ENCODE measurements at places on chromosomes 1 and 21.

- DNase-seq = no peak
These were observed 988.1 kb upstream of the B3GALT2 start for GRCh38 chr1:194174528-194174927.

DNA sequence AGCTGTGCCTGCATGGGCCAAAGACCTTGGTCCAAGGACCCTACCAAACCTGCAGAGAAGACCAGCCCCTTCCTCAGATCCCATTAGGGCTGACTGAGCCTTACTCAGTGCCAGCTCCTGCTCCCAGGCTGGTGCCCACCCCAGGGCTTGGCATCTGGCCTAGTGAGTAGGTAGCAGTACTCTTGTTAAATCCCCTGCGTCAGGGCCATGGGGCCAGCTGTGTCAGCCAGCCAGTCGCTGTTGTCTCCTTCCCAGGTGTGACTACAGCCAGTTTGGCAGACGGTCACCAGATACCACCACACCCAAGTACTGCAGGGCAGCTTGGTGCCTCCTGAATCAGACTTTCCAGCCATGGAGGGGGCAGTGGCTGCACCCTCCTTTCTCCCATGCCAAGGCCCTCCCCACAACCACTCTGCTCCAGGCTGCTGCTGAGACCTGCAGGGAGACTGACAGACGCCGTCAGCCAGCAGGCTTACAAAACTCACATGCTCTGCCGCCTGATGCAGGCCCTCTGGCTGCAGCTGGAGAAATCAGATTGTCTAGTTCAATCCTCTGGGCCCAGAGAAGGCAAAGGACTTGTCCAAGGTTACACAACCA lies 3.0 kb downstream of the TENT5B start:
- DNase-seq = no peak

DNA sequence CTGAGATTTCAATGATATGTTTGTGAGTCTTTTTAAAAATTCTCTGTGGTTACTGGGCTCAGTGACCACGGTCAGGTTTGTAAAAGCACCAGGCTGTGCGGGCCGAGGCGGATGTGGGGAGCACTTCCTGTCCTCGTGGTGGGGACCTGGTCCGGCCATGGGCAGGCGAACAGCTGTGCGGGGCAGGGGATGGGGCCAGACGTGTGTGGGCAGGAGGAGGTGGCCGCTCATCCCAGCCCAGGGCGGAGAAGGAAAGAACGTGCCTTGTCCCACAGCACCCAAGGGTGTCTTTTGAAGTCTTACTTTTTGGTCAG lies 5.2 kb upstream of the OXCT2 start:
- DNase-seq = no peak

DNA sequence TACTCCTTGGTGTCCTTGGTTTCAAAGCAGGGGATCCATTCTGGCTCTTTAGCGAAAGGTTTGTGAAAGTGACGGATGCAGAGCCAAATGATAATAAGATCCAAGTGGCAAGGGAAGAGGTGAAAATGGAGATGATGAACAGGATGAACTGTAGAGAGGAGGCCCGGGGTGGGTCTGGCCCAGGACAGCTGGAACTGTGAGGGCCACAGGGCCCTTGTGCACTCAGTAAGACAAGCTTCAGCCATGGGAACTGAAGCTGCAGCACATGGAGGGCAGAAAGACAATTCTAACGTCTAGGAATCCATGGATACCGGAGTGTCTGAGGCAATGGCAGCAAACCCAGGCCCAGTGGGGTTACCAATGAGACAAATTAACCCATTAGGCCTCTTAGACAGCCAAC lies 4.8 kb downstream of the KCNA2 start:
- DNase-seq = no peak

DNA sequence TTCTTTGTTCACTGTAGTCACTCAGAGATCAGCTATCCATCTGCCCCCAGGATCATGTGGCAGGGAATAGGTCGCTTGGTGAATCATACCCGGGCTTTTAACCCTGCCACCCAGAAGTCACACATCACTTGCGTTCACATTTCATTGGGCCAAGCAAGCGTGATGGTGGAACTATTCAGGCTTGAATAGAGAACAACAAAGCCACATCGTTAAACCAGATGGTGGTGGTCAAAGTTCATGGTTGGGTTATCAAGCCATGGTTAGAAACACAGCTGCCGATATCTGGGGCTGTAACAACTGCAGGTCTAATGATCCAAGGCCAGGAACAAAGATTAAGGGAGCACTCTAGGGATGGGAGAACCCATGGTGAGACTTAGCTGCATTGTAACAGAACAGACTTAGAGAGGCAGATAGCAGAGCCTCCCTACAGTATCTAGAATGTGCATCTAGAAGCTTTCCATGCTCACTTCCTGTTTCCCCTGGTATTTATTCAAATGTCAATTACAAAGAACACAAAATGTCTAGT lies 40.0 kb upstream of the PTPRC start:
- no peak for DNase-seq

- DNase-seq = no peak
These were observed 43.7 kb downstream of the NIBAN1 start for GRCh38 chr1:184930645-184931044.

GRCh38 chr1:86423473-86423872 lies 498 bp upstream of the CLCA2 start:
- no peak for DNase-seq

GRCh38 chr1:245946905-245947304 lies 560.2 kb downstream of the SMYD3 start:
- DNase-seq = no peak

GRCh38 chr1:171616586-171616985 lies 5.5 kb upstream of the MYOCOS start:
- no peak for DNase-seq

GRCh38 chr1:200448034-200448762 lies 38.4 kb upstream of the ZNF281 start:
- DNase-seq = no peak

DNA sequence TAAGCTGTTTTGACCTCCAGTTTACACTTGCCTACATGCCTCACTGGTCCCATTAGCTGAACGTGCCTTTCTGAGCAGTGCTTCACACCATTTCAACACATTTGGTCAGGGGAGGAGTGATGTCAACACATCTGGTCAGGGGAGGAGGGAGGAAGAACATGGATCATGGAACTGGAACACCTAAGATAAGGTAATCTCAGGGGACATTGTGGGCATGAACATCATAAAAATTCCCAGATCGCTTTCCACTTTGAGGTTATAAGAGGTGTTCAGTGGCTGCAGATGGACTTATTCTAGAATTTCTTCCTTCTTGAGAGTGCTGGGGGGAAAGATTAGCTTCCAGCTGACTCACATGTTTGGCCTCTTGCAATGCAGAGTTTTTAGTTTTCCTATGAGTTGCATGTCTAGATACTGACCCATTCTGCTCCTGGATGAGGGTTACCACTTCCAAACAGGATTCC lies 2.0 kb downstream of the QSOX1 start:
- no peak for DNase-seq

DNA sequence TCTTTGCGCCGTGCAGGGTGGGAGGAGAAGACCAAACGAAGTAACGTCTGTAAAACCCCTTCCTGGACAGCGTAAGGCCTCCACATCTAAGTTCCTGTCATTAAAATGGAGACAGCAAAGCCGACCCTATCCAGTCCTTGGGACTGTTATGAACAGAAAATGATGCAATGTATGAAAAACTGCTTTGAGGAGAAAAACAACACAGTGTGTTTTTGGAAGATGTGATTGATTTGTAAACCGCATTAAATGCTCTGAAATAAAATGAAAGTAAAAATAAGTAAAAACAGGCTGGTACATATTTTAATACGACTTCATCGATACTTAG lies 827 bp upstream of the URB1 start:
- no peak for DNase-seq

GRCh38 chr1:29237129-29237821 lies 953 bp downstream of the PTPRU start:
- no peak for DNase-seq

DNA sequence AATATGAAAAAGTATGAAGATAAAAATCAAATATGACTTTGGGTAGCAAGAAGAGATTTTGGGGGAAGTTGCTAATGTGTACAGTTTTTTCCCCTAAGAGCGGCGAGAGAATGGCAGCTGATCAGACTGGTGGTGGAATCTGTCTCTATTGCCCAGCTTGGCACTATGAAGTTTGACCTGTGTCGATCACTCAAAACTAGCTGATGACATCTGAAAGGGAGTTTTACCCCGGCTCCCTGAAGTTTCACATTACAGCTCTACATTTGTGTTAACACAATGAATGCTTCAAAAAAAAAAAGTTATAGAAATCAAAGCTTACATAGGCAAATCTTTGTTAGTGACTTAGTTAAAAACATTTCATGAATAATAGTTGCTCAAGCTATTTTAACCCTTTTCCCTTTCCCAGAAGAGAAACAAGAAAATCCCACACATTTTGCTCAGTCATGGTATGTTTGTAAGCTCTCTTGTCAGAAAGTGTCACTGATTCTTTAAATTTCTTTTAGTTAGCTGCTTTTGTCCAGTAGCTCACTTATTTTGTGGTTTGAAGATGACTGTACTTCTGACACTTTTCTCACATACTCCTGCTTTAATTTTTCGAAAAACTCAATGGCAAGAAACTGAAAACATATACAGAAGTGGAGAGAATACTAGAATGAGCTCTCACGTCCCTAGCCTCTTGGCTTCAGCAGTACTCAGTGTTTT lies 41.3 kb downstream of the DYRK1A start:
- DNase-seq = no peak

- DNase-seq = no peak
These were observed 116.3 kb upstream of the C1orf21 start for GRCh38 chr1:184270556-184270955.

DNA sequence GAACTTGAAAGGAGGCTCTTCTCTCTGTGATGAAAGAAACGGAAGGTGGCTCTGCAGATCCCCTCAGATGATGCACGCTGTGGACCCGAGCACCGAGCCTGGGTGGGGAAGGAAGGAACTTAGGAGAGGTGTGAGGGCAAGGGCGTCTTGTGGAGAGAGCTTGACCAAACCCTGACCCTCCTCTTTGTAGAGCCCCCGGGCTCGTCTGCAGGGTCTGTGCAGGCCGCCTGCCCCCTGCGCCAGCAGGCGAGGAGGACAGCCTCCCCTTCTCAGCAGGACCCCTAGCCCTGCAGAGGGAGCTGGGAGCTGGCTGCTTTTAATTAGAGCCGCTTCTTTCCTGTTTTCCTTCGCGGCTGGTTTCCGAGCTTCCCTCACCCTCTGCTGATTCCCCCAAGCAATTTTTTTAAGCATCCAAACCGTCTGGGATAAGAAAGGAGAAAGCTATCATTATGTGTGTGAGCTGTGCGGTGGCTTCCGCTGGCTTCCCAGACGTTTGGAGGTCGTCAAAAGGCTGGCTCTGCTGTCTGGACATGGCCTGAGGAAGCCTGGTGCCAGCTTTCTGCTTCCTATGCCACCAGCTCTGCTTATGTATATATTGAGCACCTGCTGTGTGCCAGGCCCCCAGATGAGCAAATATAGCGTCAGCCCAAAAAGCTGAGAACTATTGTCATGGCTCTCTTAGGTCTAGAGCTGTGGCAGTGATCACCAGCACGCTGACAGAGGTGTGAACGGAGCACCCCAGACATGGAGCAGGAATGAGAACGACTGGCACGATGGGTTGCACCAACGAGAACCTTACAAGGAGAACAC lies 160.2 kb upstream of the IRF2BP2 start:
- no peak for DNase-seq

DNA sequence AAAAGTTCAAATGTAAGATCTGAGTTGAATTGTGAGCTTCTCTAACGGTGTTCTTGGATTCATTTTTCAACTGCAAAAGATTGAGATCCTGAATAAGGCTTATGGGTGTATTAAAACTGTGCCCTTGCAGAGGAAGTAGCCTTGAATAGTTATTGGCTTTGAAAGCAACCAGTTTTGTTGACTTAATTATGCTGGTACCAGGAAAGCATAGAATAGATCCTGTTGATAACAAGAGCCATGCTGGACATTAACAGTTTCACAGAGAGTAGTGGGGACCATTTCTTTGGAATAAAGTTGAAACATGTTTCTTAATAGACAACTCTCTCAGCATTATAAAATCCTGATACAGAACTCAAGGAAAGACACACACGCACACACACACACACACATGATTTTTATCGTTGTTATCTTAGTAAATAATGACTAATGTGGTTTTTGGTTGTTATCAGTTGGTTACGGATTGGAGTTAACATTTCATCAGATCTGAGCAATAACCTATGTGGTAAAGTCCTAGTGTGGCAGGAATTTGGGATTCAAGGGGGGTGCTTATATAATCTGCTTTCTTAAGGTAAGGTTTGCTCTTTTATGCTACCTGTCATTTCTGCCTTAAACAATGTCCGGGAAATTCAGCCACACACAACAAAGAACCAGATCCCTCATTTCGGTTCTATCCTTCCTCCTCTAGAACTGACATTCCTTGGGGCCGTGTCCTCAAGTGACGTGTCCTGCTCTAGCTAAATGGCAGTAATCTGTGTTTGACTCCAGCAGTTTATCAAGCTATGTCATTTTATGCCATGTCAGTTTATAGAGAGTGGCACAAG lies 330.9 kb downstream of the CHRM3 start:
- no peak for DNase-seq

DNA sequence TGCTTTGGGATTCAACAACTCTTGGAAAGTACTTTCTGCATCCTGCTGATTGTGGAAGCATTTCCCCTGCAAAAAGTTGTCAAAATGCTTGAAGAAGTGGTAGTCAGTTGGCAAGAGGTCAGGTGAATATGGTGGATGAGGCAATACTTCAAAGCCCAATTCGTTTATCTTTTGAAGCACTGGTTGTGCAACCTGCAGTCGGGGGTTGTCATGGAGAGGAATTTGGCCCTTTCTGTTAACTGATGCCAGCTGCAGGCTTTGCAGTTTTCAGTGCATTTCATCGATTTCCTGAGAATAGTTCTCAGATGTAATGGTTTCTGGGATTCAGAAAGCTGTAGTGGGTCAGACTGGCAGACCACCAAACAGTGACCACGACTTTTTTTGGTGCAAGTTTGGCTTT lies 47.6 kb upstream of the GJA5 start:
- DNase-seq = no peak

- no peak for DNase-seq
These were observed 125.2 kb upstream of the ZBTB40 start for GRCh38 chr1:22326372-22326915.

GRCh38 chr1:233327651-233328141 lies at the start of gene MAP3K21:
Gene MAP3K21 (plus strand): TSS chr1:233327724. CDS start chr1:233328029, 305 bp downstream.
- no peak for DNase-seq

GRCh38 chr1:59452559-59452958 lies 155.7 kb downstream of the FGGY start:
- DNase-seq = no peak

GRCh38 chr1:23810818-23811540 lies 10.4 kb upstream of the GALE start:
- DNase-seq = no peak

- no peak for DNase-seq
These were observed 246.4 kb upstream of the PTBP2 start for GRCh38 chr1:96474985-96475743.

All from activated CD8-positive, alpha-beta memory T cell treated with anti-CD3 and anti-CD28 coated beads for 1 hour (primary cell).